Hair follicular keratinocyte (primary cell): ENCODE measurements at places on chromosomes 12 and 14. TPM values are rescaled to one million over a fixed set of nuclear protein-coding genes. Genes with fewer than 3 reads are reported as not detected.

Gene LBHD2
- total RNA-seq, result not detected in 2 replicates

Gene SIX4
- 9.5 and 12.3 TPM in 2 replicates for total RNA-seq

Gene ACOT2
- 8.1 and 12.5 TPM in 2 replicates for total RNA-seq

Gene AMDHD1
- total RNA-seq, result 0.39 and 0.46 TPM in 2 replicates
